CD8-positive, alpha-beta memory T cell (primary cell): ENCODE measurements at places on chromosomes 3 and 15. TPM values are rescaled to one million over a fixed set of nuclear protein-coding genes. Genes with fewer than 3 reads are reported as not detected.

C3orf62 gene
- polyA plus RNA-seq: 1.8 TPM

GRCh38 chr3:61574854-61575253 lies 13.5 kb downstream of the PTPRG start:
- DNase-seq: no peak

GRCh38 chr3:459311-459670 lies 262.7 kb downstream of the CHL1 start:
- DNase-seq: no peak

DNA sequence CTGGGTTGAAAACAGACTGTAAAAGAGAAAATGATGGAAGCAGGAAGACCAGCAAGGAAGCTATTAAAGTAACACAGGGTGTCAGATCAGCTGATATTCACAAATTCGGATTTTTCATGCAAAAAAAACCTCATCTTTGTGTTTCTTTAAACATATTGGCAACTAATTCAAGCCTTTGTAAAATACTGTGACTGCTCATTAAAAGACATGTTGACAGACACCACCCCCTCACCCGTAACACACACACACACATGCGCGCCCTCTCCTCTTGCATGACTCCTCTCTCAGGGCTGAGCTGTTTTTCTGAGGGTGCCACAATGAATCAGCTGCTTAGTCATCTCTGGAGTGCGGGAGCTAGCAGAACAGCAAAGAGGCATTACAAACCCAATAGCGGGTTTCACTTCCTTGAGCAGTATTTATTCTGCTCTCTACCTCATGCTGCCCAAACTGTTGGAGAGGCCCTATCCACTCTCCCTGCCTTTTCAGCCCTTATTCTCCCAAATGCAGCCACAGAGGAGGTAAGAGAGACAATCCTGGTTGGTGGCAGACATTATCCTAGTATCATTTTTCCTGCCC lies 35.8 kb upstream of the CCDC80 start:
- DNase-seq: peak; percentile 24

- DNase-seq: no peak
Observed at GRCh38 chr3:108017587-108017986, 73.2 kb downstream of the CD47 start.
